T-helper 22 cell (primary cell): ENCODE measurements at places on chromosomes 11 and 22.

- DNase-seq = no peak
Observed at GRCh38 chr22:26763633-26764361, 106.4 kb downstream of the MIAT start.

- DNase-seq = no peak
Observed at GRCh38 chr11:67022341-67022933, 497 bp upstream of the SYT12 start.

- no peak for DNase-seq
Observed at GRCh38 chr11:71183878-71184277, 68.5 kb downstream of the SHANK2 start.

DNA sequence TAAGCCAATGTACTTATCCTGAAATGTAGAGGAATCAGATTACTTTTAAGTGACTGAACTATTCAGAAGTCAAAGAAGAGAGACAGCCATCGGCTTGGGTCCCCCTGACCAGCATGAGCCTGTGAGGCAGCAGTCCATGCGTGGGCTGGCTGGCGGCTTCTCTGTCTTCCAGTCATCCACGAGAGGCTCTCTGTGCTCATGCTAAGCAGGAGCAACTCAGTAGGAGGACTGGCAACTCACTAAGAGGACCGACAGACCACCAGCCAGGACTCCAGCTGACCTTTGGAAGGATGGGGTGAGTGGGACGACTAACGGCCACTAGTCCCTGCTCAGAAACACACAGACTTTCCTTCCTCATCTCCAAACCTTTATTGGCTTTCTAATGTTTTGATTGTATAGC, 43.6 kb downstream of the ARFGAP3 start:
- no peak for DNase-seq

- DNase-seq = no peak
Observed at GRCh38 chr11:134098566-134099184, 29.8 kb downstream of the JAM3 start.

- DNase-seq = no peak
Observed at GRCh38 chr11:120316880-120317688, 8.0 kb upstream of the TLCD5 start.

- peak; percentile 16 for DNase-seq
Observed at GRCh38 chr11:70176940-70177689, 26.0 kb upstream of the FADD start.

DNA sequence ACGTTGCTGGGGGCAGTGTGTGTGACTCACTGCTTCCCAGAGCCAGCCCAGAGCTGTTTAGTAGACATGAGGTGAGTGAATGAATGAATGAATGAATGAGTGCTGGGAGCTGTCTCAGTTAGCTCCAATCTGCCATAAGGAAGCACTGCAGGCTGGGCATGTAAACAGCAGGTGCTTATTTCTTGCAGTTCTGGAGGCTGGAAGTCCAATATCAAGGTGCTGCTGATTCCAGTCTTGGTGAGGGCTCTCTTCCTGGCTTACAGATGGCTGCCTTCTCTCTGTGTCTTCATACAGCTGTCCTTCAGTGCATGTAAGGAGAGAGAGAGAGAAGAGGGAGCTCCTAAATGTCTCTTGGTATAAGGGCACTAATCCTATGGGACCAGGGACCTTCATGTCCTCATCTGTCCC, 4.1 kb downstream of the C11orf21 start:
- no peak for DNase-seq

DNA sequence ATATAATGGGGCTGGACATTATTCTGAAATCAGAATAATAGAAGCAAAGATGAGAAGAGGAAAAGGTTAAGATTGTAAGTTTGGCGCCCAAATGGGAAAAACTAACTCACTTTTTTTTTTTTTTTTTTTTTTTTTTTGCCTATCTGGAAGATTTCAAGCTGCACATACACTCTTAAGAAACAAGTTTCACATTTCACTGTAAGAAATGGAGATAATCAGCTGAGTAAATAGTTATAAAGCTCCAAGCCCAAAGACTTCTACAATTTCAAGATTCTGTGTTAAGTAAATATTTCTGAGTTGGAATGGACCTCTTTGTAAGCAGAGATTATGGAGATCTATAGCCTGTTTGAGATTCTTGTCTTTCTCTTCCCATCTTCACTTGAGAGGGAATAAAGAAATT, 140.0 kb downstream of the SLC17A6 start:
- no peak for DNase-seq

DNA sequence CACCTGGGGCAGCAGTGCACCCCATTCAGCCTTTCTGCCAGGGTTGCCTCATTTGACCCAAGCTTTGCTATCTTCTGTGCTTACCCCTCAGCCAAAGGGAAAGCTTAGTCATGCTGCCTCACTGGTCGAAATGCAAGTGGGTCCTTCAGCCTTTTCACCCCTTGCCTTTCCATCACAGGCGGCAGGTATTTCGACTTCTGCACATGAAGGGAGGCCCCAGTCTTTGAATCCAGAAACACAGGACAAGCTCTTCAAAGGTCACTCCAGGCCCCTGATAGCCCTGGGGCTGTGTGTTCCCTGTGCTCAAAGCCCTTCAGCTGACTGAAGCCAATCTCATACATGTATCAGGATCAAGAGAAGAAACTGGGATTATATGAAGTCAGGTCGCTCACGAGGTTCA, 129.7 kb downstream of the SNX19 start:
- DNase-seq = no peak

GRCh38 chr11:6414874-6415328, 4.0 kb downstream of the APBB1 start:
- DNase-seq = no peak

DNA sequence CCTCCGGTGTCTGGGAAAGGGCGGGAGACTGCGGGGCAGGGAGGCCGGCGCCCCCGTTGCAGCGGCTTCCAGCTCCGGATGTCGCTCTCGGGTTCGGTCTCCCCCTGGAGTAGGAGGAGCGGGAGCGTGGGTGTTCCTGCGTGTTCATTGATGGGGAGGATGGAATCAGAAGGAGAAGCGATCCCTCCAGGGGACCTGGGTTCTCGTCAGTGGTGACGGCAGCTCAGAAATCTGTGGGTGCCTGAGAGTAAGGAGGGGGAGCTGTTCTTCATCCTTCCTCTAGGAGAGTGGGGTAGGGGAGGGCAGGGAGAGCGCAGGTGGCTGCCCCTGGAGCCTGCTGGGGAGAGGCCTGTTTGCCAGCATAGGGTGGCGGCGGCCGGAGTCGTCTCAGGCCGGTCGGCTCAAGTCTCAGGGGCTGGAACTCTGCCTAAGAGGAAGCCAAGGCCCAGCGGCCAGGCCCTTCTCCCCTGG, 1.1 kb downstream of the UBASH3B start:
- DNase-seq = peak; percentile 3

- no peak for DNase-seq
Observed at GRCh38 chr11:5102246-5102645, 32.9 kb downstream of the OR52E1 start.

- no peak for DNase-seq
Observed at GRCh38 chr11:67276781-67277230, 10.5 kb downstream of the GRK2 start.

DNA sequence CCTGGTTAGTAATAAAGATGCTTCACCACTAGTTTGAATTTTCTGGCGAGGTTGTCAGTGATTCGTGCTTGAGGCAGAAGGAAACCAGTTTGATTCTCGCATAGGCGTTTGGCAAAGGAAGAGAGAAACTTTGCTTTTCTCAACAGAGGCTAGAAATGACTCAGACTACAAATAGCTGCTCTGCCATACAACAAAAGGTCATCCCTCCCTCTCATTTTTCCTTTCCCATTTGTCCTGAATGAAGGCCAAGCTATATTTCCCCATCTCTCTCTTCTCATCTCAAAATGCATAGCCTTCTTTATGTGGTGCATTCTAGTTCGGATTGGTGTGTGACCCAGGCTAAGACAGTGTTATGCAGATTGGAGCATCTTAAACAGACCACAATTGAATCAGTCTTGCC, 741.4 kb downstream of the NTM start:
- no peak for DNase-seq

DNA sequence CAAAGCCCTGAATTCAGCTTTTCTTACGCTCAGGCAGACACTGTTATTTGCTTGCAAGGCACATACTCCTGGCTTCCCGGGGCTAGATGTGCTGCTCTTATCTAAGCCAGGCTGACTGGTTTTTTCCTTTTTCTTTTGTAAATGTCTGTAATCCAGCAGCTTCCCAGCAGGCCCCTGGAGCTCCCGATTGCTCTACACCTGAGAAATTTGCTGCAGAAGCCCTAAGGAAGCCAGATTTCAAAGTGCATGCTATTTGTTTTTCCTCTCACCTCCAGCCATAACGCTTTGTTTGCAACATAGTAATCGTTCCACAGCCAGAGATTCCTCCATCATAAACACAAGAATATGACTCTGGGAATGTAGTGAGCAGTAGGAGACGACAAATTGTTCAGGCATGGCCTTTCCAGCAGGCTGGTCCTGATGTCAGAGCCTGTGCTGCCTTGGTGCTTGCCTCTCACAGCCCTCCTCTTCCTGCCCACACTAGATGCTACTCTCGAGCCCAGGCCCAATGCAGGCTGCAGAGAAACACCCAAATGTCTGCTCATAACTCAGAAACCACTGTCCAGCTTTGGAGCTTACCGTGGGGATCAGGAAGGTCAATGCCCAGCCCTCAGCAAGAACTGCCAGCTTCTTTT, 54.7 kb upstream of the SLC6A5 start:
- no peak for DNase-seq

- DNase-seq = no peak
Observed at GRCh38 chr22:29214232-29214631, 8.5 kb downstream of the EMID1 start.

DNA sequence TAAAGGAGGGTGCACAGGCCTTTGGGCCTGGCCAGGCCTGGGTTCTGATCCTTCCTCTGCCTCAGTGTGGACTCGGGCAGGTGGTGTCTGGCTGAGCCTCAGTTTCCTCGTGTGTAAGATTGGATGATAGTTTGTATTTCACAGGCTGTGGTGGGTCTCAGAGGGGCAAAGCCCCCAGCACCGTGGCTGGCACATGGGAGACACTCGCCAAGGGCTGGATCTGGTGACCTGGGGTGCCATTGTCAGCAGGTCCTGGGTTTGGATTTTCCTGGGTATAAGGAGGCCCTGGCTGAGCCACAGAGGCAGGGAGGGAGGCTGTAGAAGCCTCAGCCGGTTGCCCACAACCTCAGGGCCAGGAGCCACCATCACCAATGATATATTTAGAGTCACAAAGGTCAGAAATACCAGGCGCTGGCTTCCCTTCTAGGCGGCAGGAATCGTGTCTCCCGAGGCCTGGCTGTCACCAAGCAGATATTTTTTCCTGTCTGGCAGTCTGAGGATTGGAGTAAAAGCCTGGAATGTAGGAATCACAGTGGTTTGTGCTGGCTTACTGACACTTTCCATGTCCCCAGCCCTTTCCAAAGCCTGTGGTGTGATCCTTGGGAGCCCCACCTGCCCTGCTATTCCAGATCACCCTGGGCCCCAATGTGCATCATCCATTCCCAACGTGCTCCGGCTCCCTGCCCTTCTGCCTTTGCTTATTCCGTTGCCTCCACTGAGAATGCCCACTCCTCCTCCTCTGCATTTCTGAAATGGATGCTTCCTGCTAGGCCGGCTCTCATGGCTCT, 15.6 kb downstream of the KCNC1 start:
- no peak for DNase-seq

DNA sequence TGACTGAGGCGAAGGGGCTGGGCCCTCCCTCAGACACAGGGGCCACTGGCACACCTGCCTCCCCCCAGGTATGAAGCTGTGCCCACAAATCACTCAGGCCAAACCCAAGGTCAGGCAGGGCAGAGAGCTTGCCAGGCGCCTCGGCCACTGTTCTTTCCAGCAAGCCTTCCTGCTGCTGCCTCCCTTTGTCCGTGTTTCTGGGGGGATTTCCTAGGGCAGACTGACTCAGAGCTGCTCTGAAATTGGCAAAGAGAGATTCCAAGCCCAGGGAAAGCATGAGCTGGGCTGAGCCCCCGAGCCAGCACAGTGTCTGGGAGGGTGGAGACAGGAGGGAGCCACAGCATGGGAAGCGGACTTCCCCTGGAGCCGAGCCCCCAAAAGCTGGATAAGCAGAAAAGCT, 33.2 kb downstream of the PPP2R1B start:
- DNase-seq = no peak

- DNase-seq = no peak
Observed at GRCh38 chr11:67562963-67563704, 20.5 kb upstream of the GSTP1 start.

DNA sequence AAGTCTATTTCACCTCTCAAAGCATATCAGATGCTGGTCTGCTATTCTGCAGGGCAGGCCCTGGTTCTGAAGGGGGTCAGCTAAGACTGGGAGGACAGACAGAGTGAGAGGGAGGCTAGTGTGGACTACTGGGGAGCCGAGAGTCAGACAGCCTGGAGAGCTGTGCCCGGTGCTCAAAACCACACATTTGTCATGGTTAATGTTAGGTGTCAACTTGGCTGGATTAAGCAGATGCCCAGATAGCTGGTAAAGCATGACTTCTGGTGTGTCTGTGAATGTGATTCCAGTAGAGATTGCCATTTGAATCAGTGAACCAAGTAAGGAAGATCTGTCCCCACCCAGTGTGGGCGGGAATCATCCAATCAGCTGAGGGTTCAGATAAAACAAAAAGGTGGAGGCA, 102.6 kb downstream of the SNX19 start:
- no peak for DNase-seq

DNA sequence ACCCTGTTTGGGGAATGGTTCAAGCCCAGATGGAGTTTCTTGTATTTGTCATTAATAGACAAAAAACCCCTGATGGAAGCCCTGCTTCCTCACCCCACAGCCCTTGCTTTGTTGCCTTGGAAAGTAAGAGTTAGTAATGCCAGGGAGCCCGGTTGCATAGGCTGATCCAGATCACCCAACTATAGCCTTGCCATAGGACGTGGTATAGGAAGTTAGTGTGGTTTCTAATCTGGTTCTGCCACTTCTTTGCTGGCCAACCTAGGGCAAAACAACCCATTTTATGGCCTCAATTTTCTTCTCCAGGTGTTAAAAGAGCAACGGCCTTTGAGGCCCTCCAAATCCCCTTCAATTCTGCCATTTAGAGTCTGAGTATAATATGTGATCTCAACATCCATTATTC, 97.9 kb downstream of the STIM1 start:
- no peak for DNase-seq

- DNase-seq = peak; percentile 58
Observed at GRCh38 chr11:46295312-46296058, 18.0 kb downstream of the CREB3L1 start.

DNA sequence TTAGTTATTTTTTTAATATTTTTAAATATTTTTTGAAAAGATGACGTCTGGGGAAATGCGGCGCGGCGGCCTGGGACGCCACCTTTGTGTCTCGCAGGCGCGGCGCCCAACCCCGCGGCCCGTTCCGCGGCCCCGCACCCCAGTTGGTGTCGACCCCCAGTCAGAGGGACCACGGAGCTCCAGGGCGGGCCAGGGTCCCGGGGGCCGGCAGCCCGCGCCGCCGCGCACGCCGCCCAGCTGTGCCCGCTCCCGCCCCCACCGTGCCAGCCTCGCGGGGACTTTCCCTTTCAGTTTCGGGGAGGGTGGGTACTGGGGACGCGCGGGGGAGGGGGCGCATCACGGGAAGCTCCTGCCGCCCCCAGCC, 1.6 kb downstream of the CCND1 start:
- no peak for DNase-seq

- DNase-seq = no peak
Observed at GRCh38 chr22:37794376-37794775, 13.4 kb upstream of the GCAT start.

DNA sequence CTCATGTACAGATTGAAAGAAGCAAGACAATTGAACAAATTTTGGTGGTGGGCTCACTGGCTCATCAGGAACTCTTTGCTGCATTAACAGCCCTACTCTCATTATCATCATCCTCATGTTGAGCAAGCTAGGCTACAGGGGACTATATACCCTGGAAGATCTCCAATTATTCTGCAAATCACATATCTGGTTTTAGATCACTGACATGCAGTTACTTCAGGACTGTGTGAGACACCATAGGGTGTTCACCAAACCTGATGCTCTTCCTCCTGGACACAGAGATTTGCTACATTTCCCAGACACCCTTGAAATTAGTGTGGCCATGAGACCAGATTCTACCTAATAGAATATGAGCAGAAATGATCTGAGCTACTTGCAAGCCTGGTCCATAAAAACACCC, 23.0 kb upstream of the ME3 start:
- DNase-seq = no peak
